Stimulated activated CD8-positive, alpha-beta memory T cell treated with anti-CD3 and anti-CD28 coated beads, Interleukin-2, amount 100 ng/mL, for 1 hour (primary cell): ENCODE measurements at places on chromosomes 16 and 17.

GRCh38 chr16:15996432-15997109, 47.2 kb downstream of the ABCC1 start:
- no peak for DNase-seq

DNA sequence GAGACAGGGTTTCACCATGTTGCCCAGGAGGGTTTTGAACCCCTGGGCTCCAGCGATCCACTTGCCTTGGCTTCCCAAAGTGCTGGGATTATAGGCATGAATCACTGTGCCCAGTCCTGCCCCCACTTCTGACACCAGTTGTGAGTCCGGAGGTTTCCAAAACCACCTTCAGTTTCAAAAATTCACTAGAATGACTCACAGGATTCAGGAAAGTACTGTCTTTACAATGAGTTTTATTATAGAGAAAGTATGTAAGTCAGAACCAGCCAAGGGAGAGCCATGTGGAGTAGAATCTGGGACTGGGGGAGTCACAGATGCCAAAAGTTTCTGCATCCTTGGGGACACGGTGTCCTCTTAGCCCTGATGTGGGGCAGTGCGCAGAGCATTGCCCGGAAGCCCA, 55.1 kb downstream of the PLD6 start:
- DNase-seq, result no peak

DNA sequence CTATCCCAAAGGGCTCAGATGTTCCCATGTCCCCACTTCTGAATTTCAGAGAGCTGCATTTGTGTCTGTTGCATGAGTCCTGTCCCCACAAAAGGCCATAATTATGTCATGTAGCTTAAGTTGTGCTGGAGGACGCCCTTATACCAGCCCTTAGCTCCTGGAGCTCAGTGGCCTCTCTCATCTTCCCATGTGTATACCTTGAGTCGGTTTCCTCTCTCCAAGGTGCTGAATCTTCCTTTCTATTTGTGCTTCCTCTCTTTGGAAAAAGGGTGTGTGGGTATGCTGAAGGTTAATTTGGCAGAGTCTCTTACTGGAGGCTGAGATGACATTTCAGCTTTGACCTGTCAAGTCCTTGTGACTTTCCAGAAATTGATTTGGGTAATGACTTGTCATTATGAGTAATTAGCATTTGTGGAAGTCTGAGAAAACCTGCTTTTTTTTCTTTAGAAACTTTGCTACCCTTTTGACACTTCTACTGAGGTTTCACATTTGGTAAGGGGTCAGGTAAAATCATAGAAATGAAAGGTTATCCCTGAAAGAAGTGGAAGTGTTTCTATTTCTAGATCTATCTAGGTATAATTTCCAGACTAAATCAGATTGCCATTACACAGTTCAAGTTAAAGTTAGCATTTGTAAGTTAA, 185.4 kb downstream of the ABCC12 start:
- no peak for DNase-seq

- DNase-seq, result no peak
Measured at GRCh38 chr16:49478107-49478506, 104.5 kb downstream of the C16orf78 start.

- DNase-seq, result no peak
Measured at GRCh38 chr16:9081158-9081557, 10.3 kb upstream of the HAPSTR1 start.

DNA sequence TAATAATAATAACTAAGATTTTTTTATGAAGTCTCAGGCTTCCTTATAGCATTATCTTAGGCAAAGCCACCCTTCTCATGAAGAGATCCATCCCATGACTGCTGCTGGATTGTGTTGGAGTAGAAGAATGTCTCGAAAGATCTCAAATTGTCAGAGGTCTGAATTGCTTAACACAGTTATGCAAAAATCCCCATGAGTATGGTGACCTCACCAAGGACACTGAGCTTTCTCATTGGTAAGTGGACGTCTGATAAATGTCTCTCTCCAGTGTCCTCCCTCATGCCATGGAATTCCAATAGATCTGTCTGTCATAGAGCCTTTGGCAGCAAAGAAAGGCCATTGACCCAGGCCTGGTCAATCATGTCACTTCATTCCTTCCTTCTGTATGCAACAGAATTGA, 264.5 kb downstream of the CDH11 start:
- no peak for DNase-seq

DNA sequence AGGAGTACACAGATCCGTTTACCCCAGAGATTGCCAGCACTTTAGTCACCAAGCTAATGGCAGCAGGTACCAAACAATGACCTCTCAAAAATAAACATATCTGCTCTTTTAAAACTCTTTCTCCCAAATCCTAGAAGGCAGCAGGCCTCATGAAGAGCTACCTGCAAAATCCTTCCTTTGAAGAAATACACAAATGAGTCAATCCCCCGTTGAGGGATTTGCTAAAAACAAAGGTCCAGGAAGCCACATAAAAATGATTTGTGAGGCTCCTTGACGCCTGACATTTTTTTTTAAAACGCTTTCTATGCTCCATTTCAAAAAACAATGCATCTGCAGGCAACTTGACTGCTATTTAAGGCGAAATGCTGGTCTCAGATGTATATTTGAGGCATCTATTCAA, 58.2 kb downstream of the NACA2 start:
- no peak for DNase-seq

GRCh38 chr17:39198186-39198566, 707 bp upstream of the CACNB1 start:
- no peak for DNase-seq

DNA sequence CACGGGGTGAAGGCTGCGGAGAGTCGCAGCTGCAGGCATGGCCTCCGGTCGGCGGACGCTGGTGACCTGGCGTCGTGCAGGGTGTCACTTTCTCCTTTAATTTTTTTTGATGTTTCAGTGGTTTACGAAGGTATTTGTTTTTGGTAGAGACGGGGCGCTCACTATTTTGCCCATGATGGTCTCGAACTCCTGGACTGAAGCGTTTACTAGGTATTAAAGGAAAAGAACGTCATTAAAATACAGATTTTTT, 17.1 kb downstream of the ZNF213 start:
- DNase-seq, result no peak

DNA sequence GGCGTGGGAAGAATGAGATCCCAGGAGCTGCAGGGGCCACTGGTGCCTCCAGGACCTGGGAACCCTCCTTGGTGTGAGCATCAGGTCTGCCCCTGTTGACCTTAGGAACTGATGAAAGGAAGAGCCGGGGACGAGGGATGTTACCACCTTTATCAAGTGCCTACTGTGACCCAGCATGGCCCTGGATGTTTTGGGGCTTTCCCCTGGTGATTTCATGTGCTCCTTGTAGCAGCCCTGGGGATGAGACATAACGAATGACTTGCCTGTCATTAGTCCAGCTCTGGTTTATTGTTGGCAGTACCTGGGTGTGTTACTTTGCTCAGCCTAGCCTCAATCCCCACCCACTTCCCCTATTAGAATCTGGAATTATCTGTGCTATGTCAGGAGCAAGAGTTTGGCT, 39.9 kb downstream of the WSCD1 start:
- DNase-seq, result no peak

GRCh38 chr17:30137158-30137557, 20.5 kb downstream of the NSRP1 start:
- DNase-seq, result no peak

GRCh38 chr16:79811541-79811940, 211.0 kb upstream of the MAF start:
- DNase-seq, result no peak

- DNase-seq, result no peak
Measured at GRCh38 chr16:78434401-78434800, 334.9 kb downstream of the WWOX start.

- DNase-seq, result no peak
Measured at GRCh38 chr17:17343896-17344506, 40.8 kb downstream of the NT5M start.

DNA sequence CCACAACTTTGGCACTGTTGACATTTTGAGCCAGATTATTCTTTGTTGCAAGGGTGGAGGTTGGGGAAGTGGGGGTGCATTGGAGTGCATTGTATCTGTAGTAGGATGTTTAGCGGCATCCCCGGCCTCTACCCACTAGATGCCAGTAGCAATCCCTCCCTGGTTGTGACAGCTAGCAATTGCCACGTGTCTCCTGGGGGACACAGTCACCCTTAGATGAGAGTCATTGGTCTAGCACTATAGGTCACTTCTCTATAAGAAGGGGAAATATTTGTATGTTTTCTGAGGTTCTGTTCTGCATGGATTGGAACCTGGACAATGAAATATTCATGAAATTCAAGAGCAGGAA, 32.4 kb downstream of the MSI2 start:
- DNase-seq, result no peak

- DNase-seq, result no peak
Measured at GRCh38 chr16:58022601-58023371, 2.8 kb upstream of the MMP15 start.

DNA sequence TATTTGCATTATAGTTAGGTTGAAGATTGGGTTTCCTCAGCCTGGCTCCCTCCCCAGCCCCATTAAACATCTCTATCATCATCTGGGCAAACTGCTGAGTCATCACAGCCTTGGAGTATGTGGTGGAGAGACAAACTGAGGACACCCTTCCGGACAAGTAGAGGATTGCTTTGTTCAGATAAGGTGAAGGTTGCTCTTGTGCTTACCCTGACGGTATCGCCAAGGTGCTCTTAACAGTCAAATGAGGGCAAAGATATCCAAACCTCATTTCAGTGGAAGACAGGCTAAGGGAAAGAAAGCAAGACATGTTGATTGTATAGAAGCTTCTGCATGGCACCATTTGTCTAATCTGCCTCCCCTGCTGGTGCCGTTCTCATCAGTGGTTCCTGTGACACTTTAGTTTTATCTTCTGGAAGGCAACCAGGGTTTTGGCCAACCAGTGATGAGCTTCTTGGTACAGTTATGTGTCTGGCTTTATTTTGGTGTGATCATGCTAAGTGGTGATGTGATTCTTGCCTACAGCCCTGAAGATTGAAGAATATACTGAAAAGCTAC, 56.9 kb upstream of the LGALS9 start:
- DNase-seq, result no peak

- no peak for DNase-seq
Measured at GRCh38 chr16:78992001-78992400, 608.5 kb downstream of the MAF start.

DNA sequence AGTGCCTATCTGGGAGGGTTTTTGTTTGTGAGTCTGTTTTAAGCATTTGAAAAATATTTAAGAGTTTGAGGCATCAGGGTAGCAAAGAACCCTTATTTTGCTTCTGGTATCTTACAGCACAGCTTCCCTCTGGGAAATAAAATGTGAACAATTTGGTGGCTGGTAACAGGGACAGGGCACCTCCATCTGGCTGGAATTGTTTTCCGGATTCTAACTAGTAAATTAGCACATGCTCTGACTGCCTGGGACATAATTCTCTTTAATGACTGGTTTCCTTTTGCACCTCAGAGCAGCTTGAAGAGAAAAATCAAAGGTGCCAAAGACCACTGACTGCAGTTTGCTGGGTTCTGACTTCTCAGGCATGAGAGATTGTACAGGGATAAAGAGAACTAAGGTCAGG, 469.1 kb downstream of the GRIN2A start:
- DNase-seq, result no peak

DNA sequence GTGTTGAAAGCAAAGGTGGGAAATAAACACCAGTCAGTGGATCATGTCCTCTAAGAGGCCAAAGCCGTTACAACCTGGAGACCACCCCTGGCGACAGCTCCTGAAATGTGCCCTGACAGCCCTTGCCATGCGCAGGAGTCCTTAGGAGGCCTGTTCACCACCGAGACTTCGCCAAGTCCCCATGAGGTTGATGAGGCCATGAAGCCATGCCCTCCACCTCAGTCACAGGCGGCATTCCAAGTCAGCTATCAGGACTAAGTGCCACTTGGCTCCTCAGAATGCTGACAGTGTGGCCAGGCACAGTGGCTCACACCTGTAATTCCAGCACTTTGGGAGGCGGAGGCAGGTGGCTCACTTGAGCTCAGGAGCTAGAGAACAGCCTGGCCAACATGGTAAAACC, 27.1 kb downstream of the ADAM11 start:
- DNase-seq, result no peak

DNA sequence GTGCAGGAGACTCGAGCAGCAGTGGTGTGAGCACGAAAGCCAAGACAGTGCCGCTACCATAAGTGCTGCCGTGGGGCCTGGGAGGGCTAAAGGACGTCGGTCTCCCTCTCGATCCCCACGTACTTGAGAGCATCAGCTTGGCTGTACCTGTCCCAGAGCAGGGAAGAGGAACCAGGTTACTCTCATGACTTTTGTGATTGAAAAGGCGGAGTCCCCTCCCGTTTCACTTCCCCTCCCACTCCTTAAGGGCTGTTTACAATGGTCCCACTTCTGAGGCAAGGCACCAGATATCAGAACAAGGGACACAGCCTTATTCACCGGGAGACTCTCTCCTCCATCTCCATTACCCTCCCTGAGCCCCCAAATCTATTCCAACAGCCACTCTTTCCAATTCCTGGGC, 20.1 kb downstream of the CNTNAP1 start:
- no peak for DNase-seq

DNA sequence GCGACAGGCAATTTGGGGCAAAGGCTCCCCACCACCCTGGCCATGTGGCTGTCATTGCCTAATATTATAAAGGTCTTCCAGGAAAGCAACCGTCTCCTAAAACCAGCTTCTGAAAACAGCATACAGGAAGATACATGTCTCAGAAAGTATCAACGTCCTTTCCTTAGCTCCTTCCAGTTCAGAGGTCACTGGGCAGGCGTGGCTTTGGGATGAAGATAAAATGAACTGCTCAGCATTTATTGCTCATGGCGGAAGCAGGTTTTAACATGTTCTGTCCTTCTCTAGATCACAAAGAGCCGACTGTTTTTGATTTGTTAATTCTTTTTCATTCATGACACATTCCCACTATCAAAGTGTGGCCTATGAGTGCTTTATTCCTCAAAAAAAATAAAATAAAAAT, 8.0 kb downstream of the CFAP20 start:
- DNase-seq, result no peak

DNA sequence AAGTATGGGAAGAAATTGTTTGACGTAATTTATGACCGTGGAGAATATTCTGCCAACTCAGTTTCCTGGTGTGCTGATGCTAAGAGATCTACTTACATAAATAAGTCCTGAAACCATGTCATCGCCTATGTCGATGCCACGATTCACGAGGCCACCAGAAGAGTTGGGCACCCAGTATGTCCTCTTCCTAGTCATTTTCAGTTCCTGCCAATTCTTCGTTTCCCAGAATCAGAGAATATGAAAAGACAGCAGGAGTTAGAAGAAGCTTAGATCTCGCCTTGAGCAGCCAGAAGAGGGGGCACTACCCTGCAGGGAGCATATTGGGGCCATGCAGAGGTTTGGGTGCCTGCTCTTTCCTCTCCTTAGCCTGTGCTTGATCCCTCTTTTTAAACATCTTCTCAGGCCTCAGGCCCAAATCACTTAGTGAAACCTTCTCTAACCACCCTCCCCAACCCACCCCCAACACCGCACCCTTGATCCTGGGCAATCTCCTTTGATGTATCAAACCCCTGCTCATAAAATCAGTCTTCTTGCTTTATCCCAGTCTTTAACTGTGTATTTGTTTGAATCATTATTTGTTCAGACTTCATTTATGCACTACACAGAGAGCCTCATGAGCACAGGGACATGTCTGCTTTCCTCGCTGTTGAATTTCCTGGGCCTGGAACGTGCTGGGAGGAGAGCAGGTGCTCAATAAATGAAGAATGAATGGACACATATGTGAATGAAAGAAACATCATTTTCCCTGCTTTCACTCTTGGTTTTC, 12.2 kb upstream of the LONP2 start:
- DNase-seq, result no peak
